ENCODE measurements at places on chromosomes 16 and 17.

DNA sequence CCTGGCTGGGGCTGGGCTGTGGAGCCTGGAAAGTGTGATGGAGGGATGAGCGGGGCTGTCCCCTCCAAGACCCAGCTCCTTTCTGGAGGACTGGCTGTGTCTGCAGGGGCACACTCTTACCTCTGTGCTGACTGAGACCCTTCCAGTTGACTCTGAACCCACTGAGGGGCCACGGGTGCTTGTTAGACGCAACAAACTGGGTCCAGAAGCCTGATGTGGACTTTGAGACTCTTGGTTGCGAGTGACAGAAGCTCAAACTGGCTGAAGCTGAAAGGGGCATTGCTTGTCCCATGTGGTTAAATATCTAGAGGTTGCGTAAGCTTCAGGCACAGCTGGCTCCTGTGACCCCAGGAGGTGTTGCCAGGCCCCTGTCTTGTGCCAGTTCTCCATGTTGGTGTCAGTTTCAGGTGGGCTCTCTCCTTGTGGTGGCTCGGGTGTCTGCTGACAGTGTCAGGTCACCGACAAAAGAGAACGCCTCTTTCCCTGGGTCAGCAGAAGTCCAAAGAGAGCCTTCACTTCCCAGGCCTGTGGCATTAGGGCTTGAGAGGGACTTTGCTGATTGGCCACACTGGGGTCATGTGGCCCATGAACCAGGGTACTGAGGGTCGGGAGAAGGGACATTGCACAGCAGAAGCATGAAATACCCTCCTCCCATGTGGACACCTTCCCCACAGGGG, 16.7 kb downstream of the ADCY7 start:
- DNase-seq, result no peak

GRCh38 chr16:83772806-83773205, 35.0 kb upstream of the HSBP1 start:
- no peak for DNase-seq

DNA sequence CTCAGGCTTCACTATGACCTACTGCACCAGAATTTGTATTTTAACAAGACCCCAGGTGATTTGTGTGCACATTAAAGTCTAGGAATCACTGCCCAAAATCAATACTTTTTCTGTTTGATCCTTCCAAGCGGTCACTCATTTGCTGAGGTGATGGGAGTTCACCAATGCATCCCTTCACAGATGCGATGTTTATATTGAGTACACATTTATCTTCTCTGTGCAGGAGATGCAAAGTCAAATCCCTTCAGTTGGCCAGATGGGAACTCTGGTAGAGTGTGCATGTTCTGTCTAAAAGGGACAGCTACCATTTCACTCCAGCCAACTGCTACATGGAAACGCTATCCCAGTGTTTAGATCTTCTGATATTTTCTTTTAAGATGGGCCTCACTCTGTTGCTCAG, 122.6 kb upstream of the HS3ST2 start:
- no peak for DNase-seq

- no peak for DNase-seq
Measured at GRCh38 chr17:55444471-55445441, 23.1 kb upstream of the MMD start.

- DNase-seq, result no peak
Measured at GRCh38 chr16:49022351-49022963, 259.2 kb downstream of the CBLN1 start.

- no peak for DNase-seq
Measured at GRCh38 chr17:11999696-12000095, 2.4 kb upstream of the ZNF18 start.

GRCh38 chr16:75483222-75483621, 12.0 kb downstream of the CHST6 start:
- DNase-seq, result no peak

GRCh38 chr16:26770547-26770946, 296.2 kb upstream of the C16orf82 start:
- no peak for DNase-seq

- no peak for DNase-seq
Measured at GRCh38 chr16:2829501-2830354, at the start of gene ZG16B. ZG16B (plus strand) TSS chr16:2830303; CDS start chr16:2830442, 139 bp downstream.

- DNase-seq, result no peak
Measured at GRCh38 chr17:14552306-14552705, 251.4 kb downstream of the HS3ST3B1 start.
